Fibroblast of skin of back (primary cell): ENCODE measurements at places on chromosomes 1 and 21.

GRCh38 chr1:208520438-208521099 lies 276.4 kb upstream of the PLXNA2 start:
- no peak for DNase-seq

DNA sequence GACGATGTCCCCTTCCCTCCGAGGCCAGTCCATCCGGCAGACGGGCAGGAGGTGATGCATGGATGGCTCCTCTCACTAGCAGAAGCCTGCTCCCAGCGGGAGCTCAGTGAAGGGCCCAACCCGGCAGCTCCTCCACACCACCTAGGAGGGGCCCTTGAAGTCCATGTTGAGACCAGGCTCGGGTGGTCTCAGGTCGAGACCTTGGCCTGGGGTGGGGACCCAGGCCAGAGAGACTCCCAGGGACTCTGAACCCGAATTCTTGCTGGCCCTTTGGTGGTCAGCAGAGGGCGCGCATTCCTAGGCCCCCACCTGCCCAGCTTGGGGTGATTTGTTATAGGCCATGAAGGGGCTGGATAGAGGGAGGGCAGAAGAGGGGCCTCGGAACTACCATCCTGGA lies 642 bp upstream of the NT5C1A start:
- DNase-seq = no peak

- DNase-seq = no peak
Measured at GRCh38 chr1:10765734-10766478, 30.5 kb downstream of the CASZ1 start.

- no peak for DNase-seq
Measured at GRCh38 chr1:213055767-213056166, 4.7 kb downstream of the RPS6KC1 start.

- DNase-seq = no peak
Measured at GRCh38 chr1:110434946-110435345, 16.0 kb upstream of the PROK1 start.

GRCh38 chr21:41966872-41967621 lies 13.2 kb upstream of the C2CD2 start:
- DNase-seq = no peak

- no peak for DNase-seq
Measured at GRCh38 chr1:227255086-227255732, 63.1 kb downstream of the CDC42BPA start.

DNA sequence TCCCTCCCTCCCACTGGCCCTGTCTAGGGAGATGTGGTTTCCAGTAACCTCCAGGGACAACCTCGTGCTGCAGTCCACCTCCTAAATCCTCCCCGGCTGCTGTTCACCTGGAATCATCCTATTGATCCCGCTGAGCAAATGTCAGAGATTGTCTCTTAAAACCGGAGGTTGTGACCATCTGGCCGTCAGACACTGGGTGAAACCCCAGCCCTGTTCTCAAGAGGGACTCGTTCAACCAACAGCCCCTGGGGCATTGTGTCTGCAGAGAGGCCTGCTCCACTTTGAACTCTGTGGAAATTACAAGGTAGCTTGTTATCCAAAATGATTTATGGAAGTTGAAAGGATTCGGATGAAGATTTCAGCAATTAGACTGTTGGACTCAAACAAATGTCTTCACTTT lies 498.0 kb downstream of the MATN1 start:
- no peak for DNase-seq

GRCh38 chr1:182261655-182262054 lies 129.9 kb downstream of the GLUL start:
- no peak for DNase-seq

DNA sequence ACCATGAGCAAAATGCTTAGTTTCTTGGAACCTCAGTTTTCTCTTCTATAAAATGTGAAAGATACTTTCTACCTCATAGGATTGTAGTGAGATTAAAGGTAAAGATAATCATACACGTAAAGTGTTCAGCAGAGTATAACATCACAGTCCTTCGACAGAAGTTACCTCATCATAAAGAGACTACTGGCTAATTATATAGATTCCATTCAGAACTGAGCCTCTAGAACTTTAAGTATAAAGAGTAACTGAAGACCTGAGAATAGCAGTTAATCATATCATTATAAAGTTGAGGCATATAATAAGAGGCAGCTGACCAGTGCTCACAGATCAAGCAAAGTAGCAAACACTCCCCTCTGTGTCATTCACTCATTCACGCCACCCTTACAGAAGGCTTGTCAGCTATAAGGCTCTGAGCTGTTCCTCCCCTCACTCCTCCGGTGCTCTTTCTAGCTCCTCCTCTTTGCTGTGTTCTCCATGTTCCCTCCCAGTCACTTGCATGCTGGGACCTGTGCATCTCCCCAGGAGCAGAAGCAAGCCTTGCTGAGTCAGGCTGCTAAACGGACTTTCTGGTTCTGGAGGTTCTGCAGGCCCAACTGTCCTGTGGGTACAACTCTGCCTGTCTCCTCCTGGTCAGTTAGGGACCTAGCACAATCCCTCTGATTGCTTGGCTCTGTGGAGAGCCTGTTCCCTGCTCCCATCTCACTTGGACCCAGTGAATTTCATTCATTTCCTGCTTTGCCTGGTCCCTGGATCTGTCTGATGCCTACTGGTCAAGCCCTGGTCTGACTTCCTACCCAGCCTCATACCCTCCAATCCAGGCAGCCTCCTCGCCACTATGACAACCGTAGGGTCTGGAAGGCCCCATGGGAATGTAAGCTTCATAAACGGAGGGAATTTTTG lies 28.3 kb upstream of the LY9 start:
- no peak for DNase-seq

- peak; percentile 81 for DNase-seq
Measured at GRCh38 chr1:109201123-109201703, 12.5 kb upstream of the SARS1 start.

GRCh38 chr1:176444286-176444685 lies 18.7 kb upstream of the PAPPA2 start:
- no peak for DNase-seq

DNA sequence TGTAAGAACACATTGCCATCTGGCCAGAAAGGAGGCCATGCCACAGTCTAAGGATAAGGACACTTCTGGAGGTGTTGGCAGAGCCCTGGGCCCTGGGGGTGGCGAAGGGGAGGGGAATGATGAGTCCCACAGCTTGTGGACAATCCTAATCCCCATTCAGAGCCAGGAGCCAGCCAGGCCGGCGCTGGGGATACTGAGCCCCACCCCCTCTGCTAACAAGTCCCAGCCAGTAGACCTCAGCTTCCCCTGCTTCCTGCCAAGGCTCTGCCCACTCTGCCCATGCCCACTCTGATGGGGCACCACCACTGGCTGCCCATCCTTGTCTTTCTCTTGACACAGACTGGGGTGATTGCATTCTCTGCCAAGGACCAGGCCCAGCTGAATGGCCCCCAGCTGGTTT lies 71.9 kb downstream of the NAV1 start:
- no peak for DNase-seq

- DNase-seq = no peak
Measured at GRCh38 chr1:212212906-212213305, 72.3 kb upstream of the PPP2R5A start.

GRCh38 chr1:177983482-177984135 lies 13.8 kb upstream of the SEC16B start:
- peak; percentile 59 for DNase-seq

- DNase-seq = no peak
Measured at GRCh38 chr1:229980009-229980408, 87.0 kb upstream of the GALNT2 start.
